ENCODE measurements at places on chromosomes 3 and 15.
A peak's percentile ranks its signal among the peaks of the same experiment; 100 is the strongest.

- no peak for DNase-seq
Observed at GRCh38 chr3:140113996-140114788, 179.2 kb downstream of the CLSTN2 start.

- DNase-seq: no peak
Observed at GRCh38 chr3:138888560-138888959, 53.8 kb upstream of the PIK3CB start.

DNA sequence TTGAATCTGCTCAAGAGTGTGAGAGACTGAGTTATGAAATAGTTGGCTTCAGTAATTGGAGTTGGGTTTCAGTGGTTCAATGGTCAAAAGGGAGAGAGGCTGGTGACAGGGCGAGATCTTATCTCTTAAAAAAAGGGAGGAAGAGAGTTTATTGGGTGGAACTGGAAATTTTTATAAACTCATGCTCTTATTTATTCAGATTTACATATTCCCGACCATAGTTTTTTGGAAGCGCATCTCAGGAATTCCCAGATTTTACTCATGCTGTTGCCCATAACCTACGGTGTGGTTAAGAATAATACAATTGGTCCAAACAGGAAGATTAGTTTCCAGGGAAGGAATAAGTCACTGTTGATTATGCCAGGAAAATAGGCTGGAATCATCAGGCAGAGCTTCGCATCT lies 41.4 kb downstream of the CD200 start:
- DNase-seq: no peak

GRCh38 chr3:187931101-187931500 lies 185.8 kb upstream of the BCL6 start:
- DNase-seq: no peak

GRCh38 chr15:67196672-67197363 lies 57.6 kb downstream of the AAGAB start:
- DNase-seq: peak; percentile 77

DNA sequence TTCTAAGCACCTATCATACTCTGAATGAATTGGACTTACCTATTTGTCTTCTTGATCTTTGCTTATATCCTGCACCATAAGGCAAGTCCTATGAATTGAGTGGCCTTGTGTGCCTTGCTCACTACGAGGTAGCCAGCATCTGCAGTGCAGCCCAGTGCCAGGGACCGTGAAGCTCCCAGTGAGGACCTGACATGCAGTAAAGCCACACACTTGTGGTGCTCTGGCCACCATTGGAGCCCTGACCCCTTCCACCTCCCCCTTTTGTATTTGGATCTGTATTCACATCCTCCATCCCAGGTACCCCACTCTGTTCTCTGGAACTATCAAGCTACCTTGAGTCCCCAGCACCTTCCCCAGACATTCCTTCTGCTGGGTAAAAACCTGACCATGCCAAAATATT lies 52.1 kb downstream of the BSN start:
- DNase-seq: no peak

- DNase-seq: no peak
Observed at GRCh38 chr15:91553196-91553854, 300.2 kb upstream of the SLCO3A1 start.

DNA sequence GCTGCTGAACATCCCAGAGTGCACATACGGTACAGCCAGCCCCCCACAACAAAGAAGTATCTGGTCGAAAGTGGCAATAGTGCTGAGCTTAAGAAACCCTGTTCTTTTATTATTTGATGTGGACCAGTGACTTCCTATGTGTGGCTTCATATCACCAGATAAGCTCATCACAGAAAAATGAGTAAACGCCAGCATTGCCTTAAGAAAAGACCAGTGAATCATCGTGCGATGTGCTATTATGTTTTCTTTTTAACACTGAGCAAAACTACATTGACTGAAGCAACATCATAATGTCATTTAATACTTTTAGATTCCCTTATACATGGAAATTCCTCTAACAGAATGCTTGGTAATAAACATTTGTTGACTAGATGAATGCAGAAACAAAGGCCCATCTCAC lies 45.2 kb upstream of the ARRDC4 start:
- DNase-seq: no peak

DNA sequence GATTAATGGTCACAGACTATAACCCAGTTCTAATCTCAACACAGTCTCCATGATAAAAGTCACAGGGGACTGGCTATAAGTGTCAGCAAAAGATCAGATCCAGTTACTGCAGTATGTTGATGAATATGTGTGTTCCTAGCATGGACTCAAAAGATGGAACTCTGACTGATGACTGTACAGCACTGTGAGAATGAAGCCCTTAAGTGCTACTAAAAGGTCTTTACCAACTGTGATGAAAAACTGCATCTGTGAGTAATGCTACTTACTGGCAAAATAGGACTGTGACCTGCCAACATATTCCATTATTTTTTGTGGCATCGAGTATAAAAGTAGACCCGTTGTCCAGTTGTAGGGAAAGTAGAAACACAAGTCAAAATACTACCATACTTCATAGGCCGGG lies 284.2 kb downstream of the ROBO2 start:
- DNase-seq: no peak

DNA sequence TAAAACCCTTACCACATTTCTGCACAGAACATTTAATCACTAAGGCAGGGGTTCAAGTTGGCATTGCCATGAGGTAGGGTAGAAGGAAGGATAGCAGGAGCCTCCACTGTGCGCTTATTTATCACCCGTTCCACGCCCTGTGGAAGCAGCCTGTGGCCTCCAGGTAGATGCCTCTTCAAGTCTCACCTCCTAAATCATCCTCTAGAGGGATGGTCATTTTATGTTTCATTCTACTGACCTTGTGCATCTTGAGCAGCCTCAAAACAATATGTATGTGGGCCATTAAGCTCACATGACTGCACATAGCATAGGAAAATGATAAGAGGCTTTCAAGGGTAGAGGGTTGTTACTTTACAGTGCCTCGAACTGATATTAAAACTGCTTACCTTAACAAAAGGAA lies 546.2 kb downstream of the GRM7 start:
- no peak for DNase-seq

DNA sequence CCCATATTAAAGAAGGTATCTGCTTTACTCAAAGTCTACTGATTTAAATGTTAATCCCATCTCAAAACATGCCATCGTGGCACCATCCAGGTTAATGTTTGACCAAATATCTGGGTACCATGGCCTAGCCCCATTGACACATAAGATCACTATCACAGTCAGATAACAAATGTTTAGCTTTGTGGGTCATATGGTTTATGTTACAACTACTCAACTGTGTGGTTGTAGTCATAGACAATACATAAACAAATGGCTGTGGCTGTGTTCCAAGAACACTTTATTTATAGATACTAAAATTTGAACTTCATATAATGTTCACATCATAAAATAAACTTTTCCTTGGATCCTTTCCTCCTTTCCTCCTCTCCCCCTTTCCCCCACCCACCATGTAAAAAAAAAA lies 9.8 kb upstream of the SNRPN start:
- DNase-seq: no peak

DNA sequence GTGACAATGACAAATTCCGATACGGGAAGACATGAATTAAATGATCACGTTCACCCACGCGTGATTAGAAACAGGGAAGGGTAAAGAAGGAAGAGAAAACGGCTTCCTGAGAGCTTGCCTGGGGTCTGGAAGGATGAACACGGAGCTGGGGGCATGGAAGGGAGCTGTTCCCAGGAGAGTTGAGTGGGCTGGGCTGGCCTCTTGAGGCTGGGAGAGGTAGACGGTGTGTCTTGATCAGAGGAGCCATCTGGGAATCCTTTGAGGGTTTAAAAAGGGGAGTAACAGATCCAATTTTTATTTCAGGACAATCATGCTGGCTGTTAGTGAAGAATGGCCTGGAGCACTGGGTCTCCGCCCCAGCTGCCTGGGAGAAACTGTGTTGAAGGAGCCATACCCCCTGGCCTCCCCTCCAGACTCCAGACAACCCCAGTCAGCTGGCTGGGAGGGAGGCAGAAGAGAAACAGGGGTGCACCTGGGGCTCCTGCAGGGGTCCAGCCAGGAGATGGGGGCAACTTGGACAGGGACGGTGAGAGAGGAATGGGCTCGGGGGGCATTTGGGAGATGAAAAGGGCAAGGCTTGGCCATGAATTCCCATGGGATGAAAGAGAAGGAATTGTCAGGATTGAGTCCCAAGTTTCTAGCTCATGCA lies 53.6 kb upstream of the CGNL1 start:
- DNase-seq: no peak

- no peak for DNase-seq
Observed at GRCh38 chr3:184672335-184672734, 39.5 kb downstream of the MAGEF1 start.

DNA sequence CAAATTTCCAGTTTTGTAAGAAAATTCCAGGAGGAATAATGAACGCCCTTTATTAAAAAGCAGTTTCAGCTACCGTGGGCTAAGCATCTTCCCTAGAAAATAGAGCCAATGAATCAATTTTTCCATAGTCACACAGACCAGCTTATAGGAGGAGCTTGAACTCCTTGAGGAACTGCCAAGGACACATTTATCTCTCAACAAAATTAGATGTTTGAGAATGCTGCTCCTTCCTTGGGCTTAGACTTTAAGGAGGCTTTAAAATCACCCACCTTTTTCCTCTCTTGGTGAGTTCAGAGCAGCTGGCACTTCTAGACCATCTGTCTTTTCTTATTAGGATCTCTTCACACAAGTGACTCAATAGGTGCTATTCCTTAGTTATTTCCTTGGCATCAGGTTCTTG lies 588.0 kb downstream of the SQOR start:
- no peak for DNase-seq

DNA sequence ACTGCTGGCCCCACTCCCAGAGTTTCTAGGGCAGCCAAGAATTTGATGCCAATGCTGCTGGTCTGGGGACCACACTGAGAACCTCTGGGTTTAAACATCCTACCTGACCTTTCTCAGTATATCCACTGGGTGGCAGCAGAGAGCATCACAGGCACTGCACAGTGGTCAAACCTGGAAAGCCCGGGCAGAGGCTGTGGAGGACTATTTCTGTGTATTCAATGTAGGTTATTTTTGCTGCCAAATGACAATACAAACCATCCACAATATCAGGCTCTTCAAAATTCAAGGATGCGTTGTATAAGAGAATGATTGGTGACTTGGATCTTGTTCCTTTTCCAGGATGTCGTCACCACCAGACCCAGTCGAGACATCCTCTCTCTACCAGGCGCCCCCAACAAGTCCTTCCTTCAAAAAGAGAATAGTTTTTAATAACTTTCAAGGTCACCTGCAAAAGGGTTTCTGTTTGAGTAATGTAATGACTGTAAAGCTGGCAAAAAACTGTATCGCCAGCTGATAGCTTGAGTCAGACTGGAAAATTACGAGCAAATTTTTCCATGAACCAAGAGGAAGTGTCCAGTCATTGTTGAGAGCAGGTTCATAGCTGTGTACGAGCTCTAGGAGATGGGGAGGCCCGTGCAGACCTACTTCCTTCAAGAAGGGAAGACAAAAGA lies 30.5 kb upstream of the MYZAP start:
- DNase-seq: peak; percentile 34

DNA sequence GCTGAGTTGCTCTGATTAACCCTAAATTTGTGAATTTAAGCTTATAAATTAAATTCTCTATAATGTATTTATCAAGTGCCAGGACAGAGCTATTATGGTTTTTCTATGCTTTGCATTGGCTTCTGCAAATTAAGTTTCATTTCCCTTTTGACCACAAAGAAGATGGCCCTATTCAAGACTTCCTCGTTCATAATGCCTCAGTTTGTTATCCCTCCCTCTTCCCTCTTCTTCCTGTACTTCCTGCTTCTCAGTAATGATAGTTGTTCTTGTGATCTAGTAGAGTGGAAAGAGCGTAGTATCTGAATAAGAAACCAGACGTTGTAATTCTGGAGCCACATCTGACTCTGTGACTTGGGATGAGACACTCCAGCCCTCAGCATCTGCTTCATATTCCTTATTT lies 118.7 kb downstream of the CACNA1D start:
- no peak for DNase-seq

GRCh38 chr3:127744875-127745274 lies 72.1 kb downstream of the ABTB1 start:
- DNase-seq: no peak

- no peak for DNase-seq
Observed at GRCh38 chr3:192597506-192597905, 129.8 kb downstream of the FGF12 start.

DNA sequence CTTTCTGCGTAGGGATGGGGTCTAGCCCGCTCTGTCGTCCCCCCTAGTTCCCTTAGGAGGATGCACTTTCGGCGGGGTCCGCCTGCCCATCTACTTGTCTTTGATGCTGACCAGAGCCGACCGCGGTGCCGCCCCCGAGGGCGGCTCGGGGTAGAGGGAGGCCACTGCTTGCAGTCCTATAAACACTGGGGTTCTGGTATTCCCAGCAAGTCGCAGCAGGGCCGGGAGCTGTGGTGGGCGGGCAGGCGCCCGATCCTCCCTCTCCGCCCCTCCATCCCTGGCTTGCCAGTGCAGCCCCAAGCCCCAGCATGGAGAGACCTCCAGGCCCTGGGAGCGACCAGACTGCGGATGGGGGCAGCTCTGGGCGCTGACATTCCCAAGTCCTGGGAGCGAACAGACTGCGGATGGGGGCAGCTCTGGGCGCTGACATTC lies 830 bp downstream of the SEMA4B start:
- no peak for DNase-seq

DNA sequence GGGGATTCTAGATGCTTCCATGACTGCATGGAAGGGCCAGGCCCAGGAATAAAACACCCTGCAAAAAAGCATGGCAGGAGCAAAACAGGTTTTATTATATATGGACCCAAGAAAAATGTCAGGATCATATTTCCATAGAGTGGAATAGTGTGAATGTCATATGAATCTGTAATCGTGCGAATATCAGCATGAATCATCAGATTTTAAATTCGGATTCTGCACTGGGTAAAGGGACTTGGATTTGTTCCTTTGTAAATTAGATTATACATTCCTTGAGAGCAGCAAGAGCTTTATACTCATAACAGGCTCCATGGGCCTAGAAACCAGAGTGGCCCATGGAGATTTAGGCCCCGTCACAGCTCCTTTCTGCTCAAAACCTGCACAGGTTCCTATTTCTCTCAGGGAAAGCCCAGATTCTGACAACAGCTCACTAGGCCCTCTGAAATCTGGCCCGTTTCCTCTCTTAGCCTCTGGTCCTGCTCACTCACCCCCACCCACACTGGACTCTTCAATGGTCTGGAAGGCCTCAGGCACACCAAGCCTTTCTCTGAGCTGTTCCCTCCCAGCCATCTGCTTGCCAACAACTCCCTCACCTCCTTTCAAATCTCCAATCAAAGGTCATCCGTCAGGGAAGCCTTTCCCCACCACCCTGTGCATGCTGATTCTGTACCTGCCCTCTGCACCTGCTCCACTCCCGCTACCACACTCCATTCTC lies 76.0 kb downstream of the FEM1B start:
- DNase-seq: no peak

DNA sequence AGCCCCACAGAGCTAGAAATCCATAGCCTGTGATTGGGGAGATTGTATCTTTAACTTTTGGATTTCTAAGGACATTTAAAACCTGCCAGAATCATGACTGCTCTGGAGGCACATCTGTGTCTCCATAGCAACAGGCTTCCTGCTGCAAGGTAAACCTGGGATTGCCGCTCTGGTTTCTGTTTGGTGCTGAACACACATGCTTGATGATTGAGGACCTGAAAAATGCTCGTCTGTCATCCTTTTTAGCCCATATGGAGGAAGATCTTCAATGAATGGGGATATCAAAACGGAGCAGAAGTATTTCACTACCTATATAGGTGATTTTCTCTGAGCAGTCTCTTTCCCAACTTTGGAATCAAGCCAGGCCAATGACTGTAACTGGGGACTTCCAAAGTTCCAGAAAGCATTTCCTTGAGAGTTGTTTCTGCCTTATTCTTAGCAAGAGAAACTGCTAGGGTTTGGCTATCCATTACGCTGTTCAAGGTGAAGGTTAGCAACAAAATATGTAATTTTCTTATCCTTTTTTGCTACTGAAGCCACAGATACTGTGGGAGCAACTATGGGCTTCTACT lies 96.5 kb upstream of the TNIK start:
- DNase-seq: no peak
